ENCODE measurements at places on chromosomes 13 and 19.

DNA sequence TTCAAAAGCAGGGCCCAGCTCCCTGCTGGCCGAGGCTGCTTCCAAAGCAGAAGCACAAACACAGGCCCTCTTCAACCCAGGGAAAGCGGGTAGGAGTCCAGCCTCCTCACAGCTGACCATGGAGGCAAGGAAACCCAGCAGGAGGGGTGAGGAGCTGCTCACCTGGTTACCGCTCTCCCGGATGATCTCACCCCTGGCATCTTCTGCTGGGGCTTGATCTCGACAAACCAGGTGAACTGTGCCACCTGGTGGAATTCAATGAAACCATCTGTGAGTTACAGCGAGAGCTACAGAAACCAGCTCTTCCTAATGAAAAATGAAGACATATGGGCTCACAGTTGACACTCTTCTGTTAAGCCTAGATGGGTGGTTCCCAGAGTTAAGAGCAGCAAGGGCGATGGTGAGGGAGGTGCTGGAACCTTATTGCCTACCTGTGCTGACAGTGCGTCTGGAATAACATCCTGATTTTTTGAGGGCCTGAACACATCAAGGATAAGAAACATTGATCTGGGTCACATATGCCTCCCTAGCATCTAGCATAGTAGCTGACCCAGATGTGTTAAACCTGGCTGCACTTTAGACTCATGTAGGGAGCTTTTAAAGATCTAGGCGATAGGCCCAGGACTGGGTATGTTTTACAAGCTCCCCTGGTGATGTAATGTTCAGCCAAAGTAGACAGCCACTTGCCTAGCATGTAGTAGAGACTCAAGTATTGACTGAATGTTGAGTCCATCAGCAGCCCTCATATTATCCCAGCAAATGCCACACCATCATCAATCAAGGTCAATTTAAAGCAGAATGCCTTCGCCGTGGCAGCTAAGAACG lies 6.1 kb downstream of the DHRS12 start:
- DNase-seq, result no peak

DNA sequence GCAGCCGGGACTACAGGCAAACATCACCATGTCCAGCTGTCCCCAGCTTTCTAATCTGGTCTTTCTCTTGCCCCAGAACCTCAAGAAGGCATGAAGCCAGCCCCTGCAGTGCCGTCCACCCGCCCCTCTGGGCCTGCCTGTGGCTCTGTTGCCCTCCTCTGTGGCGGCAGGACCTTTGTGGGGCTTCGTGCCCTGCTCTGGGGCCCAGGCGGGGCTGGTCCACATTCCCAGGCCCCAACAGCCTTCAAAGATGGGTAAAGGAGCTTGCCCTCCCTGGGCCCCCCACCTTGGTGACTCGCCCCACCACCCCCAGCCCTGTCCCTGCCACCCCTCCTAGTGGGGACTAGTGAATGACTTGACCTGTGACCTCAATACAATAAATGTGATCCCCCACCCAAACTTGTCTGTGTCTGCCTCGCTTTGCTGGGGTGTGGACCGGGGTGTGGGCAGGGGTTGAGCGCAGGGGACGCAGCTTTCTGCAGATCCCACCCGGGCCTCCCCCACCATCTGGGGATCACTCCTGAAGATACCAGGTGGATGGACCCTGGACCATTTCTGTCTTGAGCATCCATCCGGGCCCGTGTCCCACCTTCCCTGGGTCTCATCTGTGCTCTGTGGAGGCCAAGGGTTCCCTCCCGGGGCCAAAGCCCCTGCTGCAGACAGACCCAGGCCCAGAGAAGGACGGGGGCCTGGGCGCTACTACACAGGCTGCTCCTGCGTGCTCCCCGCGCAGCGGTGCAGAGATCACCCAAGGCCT lies 15.3 kb downstream of the PRKCSH start:
- DNase-seq, result no peak

GRCh38 chr19:2992958-2993357 lies 15.6 kb downstream of the TLE6 start:
- DNase-seq, result no peak

GRCh38 chr13:113408562-113408961 lies 44.6 kb upstream of the GRTP1 start:
- DNase-seq, result no peak

DNA sequence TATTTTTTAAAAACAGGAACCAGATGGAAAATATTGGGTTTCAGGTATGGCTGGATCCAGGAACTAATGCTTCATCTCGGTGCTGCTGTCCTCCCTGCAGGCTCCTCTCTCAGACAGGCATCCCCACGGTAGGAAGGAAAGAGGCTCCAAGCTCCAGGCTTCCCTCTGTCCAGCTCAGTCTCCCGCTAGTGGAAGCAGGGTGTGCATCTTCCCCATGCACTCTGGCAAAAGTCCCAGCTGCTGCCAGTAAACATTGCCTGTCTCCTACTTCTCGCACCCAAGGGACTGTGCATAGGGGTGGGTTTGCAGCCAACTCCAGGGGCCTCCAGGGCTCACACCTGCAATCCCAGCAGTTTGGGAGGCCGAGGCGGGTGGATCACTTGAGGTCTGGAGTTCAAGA lies 29.2 kb downstream of the IL12RB1 start:
- DNase-seq, result no peak

DNA sequence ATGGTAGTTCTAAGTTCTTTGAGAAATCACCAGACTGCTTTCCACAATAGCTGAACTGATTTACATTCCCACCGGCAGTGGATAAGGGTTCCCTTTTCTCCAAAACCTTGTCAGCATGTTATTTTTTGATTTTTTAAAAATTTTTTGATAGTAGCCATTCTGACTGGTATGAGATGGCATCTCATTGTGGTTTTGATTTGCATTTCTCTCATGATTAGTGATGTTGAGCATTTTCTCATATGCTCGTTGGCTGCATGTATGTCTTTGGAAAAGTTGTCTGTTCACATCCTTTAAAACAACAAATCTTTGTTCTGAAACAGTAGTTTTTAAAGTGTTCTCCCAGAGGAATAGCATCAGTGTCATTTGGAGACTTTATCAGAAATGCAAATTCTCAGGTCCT lies 77.5 kb upstream of the POMP start:
- no peak for DNase-seq

- no peak for DNase-seq
Observed at GRCh38 chr13:44842158-44842557, 147.1 kb downstream of the NUFIP1 start.

DNA sequence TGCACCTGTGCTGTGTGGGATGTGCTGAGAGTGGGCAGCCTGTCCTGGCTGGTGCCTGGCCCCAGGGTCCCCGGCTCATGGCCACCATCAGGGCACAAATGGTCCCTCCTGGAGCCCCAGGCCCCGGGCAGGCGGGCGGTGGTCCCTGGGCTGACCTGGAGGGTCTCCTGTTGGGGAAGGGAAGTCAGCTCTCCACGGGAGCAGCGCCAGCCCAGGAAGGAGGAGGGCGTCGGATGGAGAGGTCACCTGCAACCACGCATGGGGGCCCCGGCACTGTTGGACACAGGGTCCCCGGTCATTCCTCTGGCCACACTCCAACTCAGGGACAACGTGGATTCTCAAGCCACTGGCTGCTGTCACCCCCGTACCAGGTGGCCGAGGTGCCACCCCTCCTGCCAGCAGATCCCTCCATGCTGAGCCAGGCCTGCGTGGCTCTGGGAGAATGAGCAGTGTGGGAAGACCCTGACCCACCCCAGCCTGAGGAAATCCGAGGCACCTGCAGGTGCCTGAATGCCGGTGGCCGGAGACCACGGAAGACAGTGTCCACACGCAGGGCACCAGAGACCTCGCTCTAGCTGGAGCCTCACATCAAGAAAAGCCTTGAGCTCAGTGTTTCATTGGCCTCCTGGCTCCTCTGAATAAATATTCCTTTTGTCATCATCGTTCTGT lies 13.5 kb downstream of the LMNB2 start:
- no peak for DNase-seq

DNA sequence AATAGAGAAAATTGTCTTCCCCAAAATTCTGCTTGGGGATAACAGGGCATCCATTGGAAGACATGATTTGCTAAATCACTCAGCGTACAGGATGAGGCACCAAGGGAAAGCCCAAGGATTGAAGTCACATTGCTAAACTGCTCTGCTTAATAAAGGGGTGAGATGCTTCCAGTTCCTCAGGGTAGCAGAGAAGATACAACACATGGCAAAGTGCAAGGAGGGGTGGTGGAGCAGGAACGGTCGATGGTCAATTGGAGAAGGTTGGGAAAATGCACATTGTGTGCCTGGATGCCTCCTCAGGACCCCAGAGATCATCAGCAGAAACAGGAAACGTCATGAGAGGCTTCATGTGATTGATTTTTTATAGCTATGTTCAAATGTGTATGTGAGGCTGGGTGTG lies 116.3 kb upstream of the SOX1 start:
- DNase-seq, result no peak

DNA sequence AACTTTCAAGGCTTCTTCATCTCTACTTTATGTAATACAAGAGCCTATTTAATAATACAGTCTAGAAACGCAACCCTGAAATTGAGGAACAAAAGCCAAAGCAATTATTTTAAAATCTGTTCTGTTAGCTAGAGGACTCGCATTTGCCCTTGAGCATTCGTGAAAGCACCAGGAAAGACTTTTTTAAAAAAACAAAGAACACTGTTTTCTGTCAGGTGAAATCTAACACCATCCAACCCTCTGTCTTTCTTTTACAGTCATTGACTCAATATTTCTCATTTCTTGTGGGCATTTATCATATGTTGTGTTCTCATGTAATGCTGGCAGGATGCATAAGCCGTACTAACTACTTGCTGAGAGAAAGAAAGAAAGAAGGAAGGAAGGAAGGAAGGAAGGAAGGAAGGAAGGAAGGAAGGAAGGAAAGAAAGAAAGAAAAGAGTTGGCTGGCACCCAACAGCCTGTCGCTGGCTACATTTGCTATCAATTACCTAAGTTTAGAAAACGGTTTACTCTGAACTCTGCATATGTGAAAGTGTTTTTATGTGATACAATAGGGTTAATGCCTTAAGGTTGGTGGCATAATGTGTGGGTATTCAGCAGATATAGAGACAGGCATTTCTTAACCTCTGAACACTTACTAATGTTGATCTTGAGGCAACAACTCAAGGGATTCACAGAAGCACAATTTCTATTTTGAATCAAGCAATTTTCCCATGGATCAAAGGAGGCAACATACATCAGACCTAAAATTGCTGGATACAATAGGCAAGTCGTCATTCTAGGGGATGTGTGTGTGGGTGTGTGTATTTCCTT lies 445.4 kb downstream of the DCT start:
- no peak for DNase-seq

GRCh38 chr13:83929157-83929556 lies 46.9 kb upstream of the SLITRK1 start:
- no peak for DNase-seq

GRCh38 chr13:38042771-38043170 lies 173.2 kb upstream of the TRPC4 start:
- DNase-seq, result no peak

- no peak for DNase-seq
Observed at GRCh38 chr13:24215732-24216131, 55.2 kb downstream of the SPATA13 start.

GRCh38 chr19:2112516-2113320 lies 16.0 kb downstream of the IZUMO4 start:
- DNase-seq, result no peak

GRCh38 chr13:43942286-43942685 lies 62.6 kb downstream of the LACC1 start:
- DNase-seq, result no peak

DNA sequence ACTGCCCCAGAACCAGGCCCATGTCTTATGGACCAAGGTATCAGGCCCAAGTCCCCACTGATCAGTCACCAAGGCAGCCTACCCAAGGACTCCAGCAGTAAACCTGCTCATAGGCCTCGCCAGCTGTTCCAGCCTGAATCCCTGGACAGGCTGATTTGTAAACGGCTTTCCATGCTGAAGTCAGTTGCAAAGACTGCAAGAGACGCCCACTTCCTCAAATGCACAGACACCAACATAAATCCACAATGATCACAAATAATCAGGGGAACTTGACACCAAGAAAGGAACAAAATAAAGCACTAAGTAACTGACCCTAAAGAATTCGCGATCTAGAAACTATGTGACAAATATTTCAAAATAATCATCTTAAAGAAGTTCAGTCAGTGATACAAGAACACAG lies 75.2 kb downstream of the RXFP2 start:
- DNase-seq, result no peak

- no peak for DNase-seq
Observed at GRCh38 chr13:112705286-112705685, 15.4 kb downstream of the ATP11A start.

GRCh38 chr13:28220166-28220565 lies 81.8 kb downstream of the PAN3 start:
- DNase-seq, result no peak

- no peak for DNase-seq
Observed at GRCh38 chr13:28537171-28537570, 42.2 kb upstream of the FLT1 start.

DNA sequence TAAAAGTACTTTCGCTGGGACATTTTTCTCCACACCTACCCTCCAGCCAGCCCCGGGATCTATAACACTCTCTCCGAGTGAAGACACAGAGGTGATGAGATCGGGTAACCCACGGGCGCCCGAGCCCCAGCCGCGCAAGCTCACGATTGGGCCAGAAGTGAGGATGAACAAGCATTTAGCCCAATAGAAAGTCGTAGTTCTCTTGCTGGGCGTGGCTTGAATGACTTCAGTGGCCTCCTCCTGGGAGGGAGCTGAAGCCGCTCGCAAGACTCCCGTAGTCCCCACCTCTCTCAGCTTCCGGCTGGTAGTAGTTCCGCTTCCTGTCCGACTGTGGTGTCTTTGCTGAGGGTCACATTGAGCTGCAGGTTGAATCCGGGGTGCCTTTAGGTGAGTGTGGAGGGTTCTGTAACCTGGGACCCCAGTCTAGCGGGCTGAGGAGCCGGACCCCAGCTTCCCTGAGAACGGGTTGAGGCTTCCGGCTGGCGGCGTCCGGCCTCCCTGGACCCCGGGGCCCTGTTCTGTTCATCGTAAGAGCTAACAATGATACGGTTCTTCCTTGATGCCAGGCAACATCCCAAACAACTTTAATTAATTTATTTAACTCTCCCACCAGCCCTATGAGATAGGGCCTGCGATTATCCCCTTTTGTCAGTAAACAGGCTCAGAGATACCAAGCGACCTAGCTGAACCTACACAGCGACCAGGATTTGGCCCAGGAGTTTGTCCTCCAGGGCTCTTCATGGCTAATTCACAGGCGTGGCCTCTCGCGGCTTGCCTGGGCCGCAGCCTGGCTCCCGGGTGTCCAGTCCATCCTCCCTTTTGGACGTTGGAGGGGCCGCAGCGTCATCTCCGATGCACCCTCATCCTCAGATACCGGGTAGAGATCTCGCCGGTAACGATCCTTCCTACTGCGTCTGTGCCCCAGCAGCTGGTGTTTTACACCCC lies at the start of gene COX6B1:
Gene COX6B1, plus strand, starts transcription at position 307 of the 945 bp plus-strand sequence. CDS start 2,921 bp downstream, outside the sequence.
- DNase-seq, result peak; percentile 87

DNA sequence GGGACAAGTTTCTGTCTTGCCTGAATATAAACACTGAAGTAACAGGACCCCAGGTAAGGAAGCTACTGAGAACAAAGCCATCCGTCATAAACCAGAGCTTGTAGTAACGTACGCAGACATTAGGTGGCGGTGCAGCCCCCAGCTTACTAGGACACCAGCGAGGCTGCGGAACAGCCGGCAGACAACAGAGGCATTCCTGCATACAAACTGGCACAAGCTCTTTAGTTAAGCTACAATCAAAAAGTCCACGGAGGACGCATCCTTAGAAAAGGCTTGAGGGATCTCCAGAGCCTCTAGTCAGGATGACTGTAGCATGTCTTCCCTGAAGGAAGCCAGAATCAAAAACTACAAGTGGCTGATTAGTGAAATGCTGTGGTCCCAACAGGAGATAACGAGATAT lies 26.2 kb downstream of the ZNF160 start:
- DNase-seq, result no peak

Measured in stimulated activated CD8-positive, alpha-beta memory T cell treated with anti-CD3 and anti-CD28 coated beads, Interleukin-12 subunit alpha, Interleukin-12 subunit beta, amount 100 ng/mL, for 1 hour (primary cell).